NCI-H1092 (cell line): ENCODE measurements at places on chromosomes 12 and 14.

DNA sequence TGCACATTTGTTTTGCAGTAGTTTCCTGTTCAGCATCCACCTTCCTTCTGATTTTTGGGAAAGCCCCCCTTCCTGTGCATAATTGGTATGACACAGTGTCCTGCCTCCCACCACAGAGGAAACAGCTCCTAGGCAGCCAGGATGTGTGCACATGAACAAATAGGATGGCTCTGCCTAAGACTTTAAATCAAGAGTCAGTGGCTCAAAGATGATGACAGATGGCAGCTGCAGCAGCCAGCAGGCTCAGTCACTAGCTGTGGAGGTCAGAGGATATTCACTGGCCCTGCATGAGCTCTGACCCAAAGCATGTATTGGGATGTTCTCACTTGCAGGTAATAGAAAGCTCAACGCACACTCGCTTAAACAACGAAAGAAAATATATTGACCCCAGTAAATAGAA is 90.3 kb downstream of the KCNK10 start:
- DNase-seq = no peak

GRCh38 chr12:98388126-98388525 is 127.3 kb upstream of the TMPO start:
- DNase-seq = peak; percentile 78

- DNase-seq = peak; percentile 29
Observed at GRCh38 chr12:54294152-54294952, 6.5 kb downstream of the NFE2 start.

DNA sequence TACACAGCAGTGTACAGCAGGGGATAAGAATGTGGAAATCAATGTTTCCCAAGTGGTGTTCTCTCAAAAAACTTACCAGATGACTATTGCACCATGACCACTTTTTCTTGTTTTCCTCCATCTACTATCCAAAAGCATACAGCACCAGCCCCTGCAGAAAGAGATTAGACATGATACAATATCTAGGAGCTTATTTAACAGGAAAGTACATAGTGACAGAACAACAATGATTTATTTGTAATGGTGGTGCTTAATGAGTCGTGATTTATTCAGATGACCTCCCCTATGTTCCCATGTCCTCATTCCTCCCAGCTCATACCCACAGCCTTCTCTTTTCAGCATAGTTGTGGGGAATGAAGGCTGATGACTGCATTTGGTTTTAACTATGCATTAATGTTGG is 413.6 kb downstream of the BTG1 start:
- no peak for DNase-seq

DNA sequence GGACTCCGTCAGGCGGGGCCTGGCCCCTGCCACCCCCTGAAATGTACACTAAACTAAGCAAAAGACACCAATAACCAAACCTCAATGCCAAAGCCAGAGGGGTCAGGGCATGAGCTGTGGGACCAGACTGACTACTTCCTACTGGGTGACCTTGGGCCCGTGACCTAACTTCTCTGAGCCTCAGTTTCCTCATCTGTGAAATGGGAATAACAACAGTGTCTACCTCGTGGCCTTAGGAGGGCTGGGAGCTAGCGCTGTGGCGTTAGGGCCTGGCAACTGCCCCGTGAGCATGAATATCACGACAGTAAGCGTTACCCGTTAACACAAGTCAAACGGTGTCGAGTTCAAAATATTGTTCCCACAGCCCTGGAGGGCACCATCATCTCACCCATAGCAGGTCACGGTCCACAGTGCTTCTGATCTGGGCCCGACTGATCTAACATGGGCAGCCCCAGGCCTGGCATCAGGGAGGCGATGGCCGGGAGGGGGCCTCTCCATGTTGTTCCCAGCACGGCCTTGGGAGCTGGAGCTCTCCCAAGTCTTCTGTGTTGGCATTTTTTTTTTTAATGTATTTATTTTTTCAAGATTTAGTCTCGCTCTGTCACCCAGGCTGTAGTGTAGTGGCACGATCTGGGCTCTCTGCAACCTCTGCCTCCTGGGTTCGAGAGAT is 52.2 kb downstream of the TESC start:
- no peak for DNase-seq
